Activated T-helper 1 cell treated with Interleukin-2 at 50 U/mL for 16 hours (primary cell): ENCODE measurements at places on chromosomes 5 and 9.

DNA sequence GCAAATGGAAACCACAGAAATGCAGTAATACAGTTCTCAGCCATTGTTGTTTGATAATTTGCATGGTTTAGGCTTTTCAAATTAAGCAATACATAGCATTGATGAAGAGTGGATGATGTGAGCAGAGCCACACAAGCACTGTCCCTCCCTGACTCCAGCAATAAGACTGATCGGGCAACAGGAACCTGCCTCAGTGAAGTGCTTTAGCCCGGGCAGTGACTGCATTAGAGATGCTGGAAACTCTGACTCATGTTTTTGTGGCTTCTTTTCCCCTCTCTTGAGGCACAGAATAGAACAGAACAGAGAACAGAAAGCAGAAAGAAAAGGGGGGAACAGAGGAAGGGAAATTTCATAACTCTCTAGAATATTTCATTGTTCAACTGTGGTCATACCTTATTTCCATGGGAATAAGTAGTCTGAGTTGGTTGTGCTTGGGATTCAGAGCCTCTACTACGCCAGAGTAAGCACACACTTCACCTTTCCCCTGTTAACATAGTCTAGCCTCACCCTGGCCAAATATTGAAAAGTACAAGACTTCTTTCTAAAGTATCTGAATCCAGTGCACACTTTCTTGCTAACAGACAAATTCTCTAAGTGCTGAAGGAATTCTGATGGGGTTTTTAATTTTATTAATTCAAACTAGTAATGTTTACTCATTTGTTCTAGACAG, 164.8 kb upstream of the VCAN start:
- no peak for DNase-seq

GRCh38 chr9:130450344-130451003, 5.7 kb downstream of the ASS1 start:
- DNase-seq = no peak

- DNase-seq = no peak
These were observed 87.3 kb downstream of the INVS start for GRCh38 chr9:100186356-100186755.

GRCh38 chr9:127741831-127742434, 6.8 kb upstream of the TOR2A start:
- no peak for DNase-seq

DNA sequence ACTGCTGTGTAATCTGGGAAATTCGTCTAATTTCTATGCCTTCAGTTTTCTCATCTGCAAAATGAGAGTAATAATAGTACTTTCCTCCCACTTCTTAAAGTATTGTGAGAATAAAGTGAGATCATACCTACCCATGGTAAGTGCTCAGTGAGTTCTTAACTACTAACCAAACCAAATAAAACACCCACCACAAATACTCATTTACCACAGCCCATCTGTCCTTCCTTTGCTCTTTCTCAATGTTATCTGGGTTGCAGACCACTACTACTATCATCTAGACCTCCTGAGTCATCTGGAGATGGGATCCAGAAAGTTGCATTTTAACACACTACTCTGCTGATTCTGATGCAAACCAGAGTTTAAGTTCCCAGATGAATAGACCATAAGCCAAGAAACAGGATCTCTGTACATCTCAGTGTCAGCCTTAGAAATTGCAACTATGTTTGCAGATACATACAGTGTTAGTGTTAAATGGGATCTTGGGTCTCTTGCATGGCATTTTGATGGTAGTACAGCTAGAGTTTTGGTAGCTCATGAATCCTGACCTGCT, 105.4 kb upstream of the ATP10B start:
- no peak for DNase-seq

DNA sequence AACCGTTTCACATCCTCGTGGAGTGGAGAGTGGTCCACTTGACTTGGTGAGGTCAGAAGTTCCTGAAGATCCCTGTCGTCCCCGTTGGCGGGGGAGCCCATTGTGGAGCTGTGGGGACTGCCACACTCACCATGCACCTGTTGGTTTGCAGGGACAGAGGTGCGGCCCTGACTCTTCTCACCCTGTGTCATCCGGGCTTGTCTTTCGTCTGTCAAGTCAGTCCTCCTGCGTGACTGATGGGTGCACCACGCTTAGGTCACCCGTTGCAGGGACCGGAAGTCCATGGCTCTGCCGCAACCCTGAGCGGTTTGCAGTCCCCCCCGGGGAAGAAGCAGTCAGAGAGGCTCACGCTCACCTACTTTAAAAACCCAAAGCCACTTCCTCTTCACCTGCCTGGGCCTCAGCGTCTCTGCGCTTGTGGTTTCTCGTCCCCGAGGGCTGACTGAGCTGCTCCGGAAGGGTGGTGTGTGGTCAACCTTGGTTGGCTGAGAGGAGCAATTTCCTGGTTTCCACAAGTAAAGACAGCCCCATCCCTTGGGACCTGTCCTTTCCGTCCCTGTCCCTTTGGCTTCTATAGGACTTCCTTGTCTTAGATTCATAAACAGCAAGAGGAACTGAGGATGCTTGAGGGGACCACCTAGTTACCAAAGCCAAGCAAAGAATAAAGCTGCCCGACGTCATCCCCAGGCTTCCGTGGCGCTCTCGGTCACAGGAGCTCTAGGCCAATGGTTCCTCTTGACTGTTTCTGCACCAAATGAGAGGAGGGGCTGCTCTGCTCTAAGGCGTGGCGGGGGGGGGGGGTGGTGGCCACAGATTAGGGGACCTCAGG, 53.2 kb downstream of the USP20 start:
- DNase-seq = peak; percentile 89

GRCh38 chr5:72387985-72388384, 67.8 kb downstream of the PTCD2 start:
- no peak for DNase-seq

GRCh38 chr5:82419559-82420332, 141.6 kb upstream of the RPS23 start:
- DNase-seq = no peak

DNA sequence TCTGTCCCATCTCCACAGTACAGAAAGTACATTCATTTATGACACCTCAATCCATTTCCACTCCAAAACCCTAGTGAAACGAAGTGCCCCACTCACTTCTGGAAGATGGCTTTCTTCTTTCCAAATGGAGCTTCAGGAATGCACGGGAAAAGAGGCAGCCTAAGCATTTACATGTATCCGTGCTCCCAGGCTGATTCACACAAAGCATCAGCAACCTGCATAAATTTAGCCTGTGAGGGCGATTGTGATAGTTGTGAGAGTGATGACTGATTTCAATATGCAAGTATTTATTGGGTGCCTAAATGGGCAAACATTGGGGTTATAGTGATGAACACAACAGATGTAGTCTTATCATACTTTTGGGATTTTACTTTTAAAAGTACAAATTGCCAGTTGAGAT, 86.6 kb downstream of the PLPPR1 start:
- DNase-seq = no peak

DNA sequence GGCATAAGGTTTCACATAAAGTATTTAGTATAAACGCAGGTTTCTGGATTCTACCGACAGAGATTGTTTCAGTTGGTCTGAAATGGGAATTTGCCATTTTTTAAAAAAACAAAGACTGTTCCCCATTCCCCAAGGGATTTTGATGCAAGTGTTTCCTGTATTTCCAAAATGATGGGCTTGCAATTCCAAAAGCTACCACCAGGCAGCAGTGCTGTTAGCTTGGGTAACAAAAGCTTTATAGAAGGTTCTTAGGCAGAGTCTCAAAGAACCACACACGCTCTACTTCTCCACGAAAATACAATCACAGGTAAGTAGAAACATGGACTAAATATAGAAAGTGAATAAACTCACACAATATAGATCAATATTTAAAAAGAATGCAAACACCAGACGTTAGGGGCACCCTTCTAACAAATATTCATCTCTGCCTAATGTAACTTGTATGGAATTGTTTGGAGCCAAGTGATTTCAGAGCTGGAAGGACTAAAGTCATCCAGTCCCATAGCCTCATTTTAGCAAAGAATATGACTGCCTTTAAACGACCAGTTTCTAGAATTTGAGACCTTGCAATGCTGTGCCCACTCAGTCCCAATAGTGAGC, 154.3 kb downstream of the SPOCK1 start:
- DNase-seq = no peak

- DNase-seq = no peak
These were observed 4.5 kb downstream of the TJP2 start for GRCh38 chr9:69178583-69179011.

DNA sequence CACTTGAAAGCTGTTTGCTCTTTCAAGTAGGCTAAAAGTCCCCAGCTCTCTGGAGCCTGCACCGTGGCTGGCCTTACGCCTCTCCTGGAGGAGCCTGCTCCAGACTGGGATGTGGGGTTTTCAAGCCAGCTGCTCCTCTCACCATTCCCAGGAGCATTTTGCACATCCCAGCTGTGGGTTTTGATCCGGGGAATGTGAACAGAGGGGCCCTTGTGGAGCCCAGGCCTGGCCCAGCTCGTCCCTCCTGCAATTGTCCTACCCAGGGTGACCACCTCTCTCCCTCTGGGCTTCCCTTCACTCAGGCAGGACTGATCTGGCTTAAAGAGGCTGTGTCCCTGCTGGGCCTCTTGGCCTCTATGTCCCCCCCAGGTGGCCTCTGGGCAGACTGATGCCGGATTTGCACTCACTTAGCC, 32.5 kb upstream of the TIFAB start:
- DNase-seq = no peak

- no peak for DNase-seq
These were observed 18.3 kb downstream of the DCAF10 start for GRCh38 chr9:37818849-37819248.

GRCh38 chr5:178392931-178393394, 160.4 kb upstream of the PHYKPL start:
- no peak for DNase-seq

GRCh38 chr9:71822935-71823334, 54.6 kb upstream of the CEMIP2 start:
- no peak for DNase-seq

- DNase-seq = no peak
These were observed 75.1 kb downstream of the CARTPT start for GRCh38 chr5:71794061-71794695.

- no peak for DNase-seq
These were observed 35.0 kb upstream of the ANKH start for GRCh38 chr5:14906628-14907027.

GRCh38 chr5:66963559-66963971, 233.0 kb downstream of the CD180 start:
- no peak for DNase-seq

DNA sequence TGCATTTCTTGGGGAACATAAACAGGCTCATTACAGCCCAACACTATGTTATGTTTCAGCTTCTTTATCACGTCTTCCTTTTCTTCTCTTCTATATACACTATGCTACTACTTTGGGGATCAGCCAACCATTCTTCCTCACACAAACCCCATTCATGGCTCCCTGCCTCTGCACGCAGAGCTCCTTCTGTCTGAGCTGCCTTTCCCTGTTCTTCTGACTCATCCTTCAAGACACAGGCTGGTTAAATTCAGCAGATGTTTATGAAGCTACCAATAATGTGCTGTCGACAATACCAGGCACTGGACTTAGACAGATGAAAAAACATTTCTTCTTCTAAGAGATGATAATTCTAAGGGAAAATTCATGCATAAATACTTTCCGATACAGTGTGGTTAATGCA, 102.5 kb upstream of the TXNDC8 start:
- no peak for DNase-seq

DNA sequence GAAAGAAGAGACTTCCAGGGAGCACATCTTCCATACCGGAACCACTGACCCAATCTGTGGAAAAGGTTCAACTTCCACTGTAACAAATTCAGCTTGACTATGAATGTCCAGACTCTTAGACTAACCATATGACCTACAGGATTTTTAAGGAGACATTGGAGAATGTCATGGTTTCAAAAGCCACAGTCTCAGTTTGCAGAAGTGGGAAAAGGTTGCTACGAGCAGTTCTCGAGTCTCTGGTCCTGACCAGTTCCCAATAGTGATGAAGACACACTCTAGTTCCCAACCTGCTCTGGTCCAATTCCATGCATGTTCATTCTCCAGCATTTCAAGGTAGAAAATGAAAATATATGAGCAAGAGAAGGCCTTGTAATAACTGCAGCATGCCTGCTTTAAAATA, 158.0 kb downstream of the MAPKAP1 start:
- DNase-seq = no peak

- no peak for DNase-seq
These were observed 454.7 kb downstream of the SPATA31D1 start for GRCh38 chr9:82443312-82443711.

DNA sequence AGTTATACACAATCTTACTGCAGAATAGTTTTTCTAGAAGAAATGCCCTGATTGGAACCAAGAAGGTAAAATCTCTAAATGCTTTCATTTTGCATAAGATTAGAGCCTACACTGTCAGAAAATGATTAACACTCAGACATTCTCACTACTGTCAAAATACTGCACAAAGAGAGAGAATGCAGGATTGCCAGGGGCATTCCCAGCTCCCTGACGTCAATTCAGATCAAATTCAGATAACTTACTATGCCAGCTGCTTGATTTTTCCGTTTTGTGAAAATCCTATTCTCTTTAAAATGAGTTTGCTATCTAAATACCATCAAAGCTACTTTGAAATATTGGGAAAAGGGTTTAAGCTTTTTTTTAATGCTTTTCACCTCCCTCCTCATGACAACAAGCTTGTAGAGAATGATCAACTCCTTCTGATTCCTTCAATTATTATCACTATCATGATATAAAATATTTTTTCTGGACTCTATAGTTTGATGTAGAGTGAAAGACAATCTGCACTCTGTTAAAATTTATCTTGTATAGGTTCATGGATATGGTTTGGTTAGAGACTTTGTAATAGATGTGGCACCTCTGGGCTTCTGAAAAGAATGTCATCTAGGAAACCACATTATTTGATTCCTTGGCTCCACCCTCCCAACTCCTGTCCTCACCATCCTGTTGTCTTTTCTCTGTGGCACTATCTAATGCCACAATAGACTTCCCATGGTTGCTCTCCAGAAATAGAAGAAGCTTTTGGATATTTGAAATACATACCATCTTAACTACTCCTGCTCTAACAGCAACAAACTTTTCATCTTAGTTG, 407.7 kb downstream of the PDE4D start:
- no peak for DNase-seq

- DNase-seq = no peak
These were observed 405.4 kb downstream of the TMEM232 start for GRCh38 chr5:110321117-110321516.
